ENCODE measurements at places on chromosomes 1 and 21.

GRCh38 chr21:39630191-39630591, 17.5 kb downstream of the B3GALT5 start:
- no peak for DNase-seq

DNA sequence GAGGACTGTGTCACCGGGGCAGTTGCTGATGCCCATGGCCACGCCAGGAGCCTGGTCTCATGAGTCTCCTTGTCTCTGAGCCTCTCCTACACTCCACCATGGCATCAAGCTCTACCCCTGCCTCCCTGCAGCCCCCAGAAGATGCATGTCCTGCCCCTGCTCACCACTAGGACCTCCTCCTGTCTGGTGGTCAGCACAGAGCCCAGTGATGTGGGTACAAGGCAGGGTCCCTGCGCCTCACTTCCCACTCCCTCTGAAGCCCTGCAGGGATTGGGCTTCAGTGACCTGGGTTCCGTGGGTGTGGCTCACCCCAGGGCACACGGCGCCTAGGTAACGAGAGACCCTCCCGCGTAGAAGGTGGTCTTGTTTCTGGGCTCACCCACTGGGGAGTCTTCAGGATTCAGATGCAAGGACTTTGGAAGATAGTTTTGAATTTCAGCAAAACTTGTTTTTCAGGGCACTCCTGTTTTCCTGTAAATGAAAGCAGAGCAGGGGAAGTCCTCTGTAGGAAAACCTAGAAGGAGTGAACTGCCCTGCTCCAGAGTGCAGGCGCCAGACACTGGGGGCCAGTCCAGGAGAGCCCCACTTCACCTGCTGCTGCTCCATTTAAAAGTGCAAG, 2.8 kb downstream of the COL18A1 start:
- no peak for DNase-seq

DNA sequence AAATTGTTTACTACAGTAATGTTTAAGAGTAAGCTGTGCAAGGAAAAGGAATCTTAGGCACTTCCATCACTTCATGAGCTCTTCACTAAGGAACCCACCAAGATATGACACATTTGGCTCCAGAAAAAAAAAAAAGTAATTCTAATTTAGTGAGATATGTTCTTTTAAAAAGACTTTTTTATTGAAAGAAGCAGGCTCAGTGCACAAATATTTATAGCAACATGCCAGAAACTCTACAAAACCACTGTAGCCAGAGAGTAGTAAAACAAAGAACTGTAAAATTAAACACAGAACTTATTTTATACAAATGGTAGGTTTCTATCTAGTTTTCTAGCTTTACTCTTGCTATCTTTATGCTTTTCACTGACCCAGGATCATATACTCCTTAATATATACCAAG, 434.6 kb upstream of the ADGRL2 start:
- DNase-seq, result no peak

GRCh38 chr1:101915597-101915996, 81.1 kb downstream of the OLFM3 start:
- no peak for DNase-seq

- DNase-seq, result no peak
Observed at GRCh38 chr1:150999051-150999674, 7.5 kb downstream of the MINDY1 start.

- DNase-seq, result peak; percentile 82
Observed at GRCh38 chr1:20153000-20153418, 13.9 kb downstream of the PLA2G2F start.

GRCh38 chr1:54109129-54110090, 43.4 kb downstream of the CDCP2 start:
- DNase-seq, result no peak

DNA sequence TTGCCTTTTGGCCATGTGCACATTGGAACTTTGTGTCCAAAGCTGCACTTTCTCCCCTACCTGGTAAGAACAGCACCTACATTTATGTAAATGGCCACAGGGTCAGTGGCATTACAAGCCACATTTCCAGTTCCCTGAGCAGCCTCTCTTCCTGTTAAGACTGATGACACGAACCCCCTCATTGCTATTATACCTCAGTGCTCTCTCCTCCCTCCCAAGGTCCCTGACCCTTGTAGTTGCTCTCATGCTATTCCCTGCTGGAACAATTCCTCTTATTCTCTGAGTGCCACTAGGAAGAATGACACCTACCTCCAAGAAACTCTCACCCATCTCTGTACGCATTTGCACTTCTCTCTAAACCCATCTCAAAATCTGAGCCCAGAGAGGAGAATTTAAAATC, 14.9 kb upstream of the VAV3 start:
- no peak for DNase-seq

DNA sequence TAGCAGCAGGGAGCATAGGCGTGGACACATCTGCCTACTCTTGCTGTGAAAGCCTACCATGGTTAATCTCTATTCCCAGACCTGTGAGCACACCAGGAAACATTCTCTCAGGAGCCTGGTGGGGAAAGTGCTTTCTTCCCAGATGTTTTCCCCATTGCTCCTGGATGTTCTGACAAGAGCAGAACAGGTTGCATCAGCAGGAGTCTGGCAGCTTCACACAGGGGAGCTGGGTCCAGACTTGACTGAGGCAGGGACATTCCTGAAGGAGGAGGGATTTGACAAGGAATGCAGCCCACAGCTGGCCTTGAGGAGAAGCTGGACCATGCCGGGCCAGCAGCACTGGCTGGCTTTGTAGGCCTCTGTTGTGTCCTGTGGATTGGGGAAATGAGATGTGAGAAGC, 21.0 kb upstream of the ARTN start:
- DNase-seq, result peak; percentile 3

GRCh38 chr1:203142684-203143408, 15.3 kb downstream of the ADORA1 start:
- no peak for DNase-seq

- no peak for DNase-seq
Observed at GRCh38 chr1:234731569-234732085, 121.6 kb upstream of the IRF2BP2 start.
